ENCODE measurements at places on chromosomes 2 and 18. TPM values are rescaled to one million over a fixed set of nuclear protein-coding genes. Genes with fewer than 3 reads are reported as not detected.

Gene BMP10
- total RNA-seq: not detected

Gene ONECUT2
- 0.41 TPM for total RNA-seq

Gene LRP1B
- not detected for total RNA-seq

Gene IL36A
- not detected for total RNA-seq

Gene GALNT14
- total RNA-seq: 52.7 TPM

Gene IL1R2
- 0.73 TPM for total RNA-seq

Gene UPP2
- total RNA-seq: not detected

Gene PID1
- total RNA-seq: 3.0 TPM

Gene GALNT13
- 9.9 TPM for total RNA-seq

Gene SPEG
- 6.9 TPM for total RNA-seq

Gene LAMA3
- total RNA-seq: 39.0 TPM

Gene UGT1A3
- total RNA-seq: 0.13 TPM

Gene BCL2
- total RNA-seq: 0.58 TPM

Gene CRYBA2
- total RNA-seq: not detected

Gene LAMA1
- total RNA-seq: not detected

Gene CERKL
- 0.19 TPM for total RNA-seq

Gene GREB1L
- total RNA-seq: 2.3 TPM

Gene IL18R1
- 0.87 TPM for total RNA-seq

Gene IL36B
- total RNA-seq: 0.13 TPM

Gene SLC4A5
- 0.40 TPM for total RNA-seq

Gene ZAP70
- 0.06 TPM for total RNA-seq

Gene CCDC68
- 3.6 TPM for total RNA-seq

Gene TFCP2L1
- 0.74 TPM for total RNA-seq

Gene ESCO1
- total RNA-seq: 9.0 TPM

Gene RFX8
- not detected for total RNA-seq

Gene TRMT61B
- total RNA-seq: 18.8 TPM

Gene IL37
- not detected for total RNA-seq

Gene KIAA2012
- not detected for total RNA-seq

Gene KIF1A
- total RNA-seq: 0.73 TPM

Gene EFR3B
- 16.8 TPM for total RNA-seq

Gene TSN
- total RNA-seq: 64.0 TPM

Gene DLX1
- total RNA-seq: 3.5 TPM

Gene PNO1
- total RNA-seq: 54.0 TPM

Gene FEV
- not detected for total RNA-seq

Gene C2orf81
- total RNA-seq: 2.8 TPM

Gene FBXO36
- total RNA-seq: 1.0 TPM

Gene CCDC85A
- total RNA-seq: 0.05 TPM

Gene NPC1
- total RNA-seq: 103 TPM

Gene HOXD12
- not detected for total RNA-seq

Gene OXER1
- total RNA-seq: not detected

Gene CTDSP1
- 77.3 TPM for total RNA-seq

Gene VSNL1
- not detected for total RNA-seq

Gene LPIN2
- total RNA-seq: 15.3 TPM

Gene HRH4
- not detected for total RNA-seq

Gene ECEL1
- 0.37 TPM for total RNA-seq

Gene SMYD1
- total RNA-seq: not detected

Gene CPO
- not detected for total RNA-seq

Gene SCYGR4
- not detected for total RNA-seq

Gene TLX2
- total RNA-seq: 0.14 TPM

Gene RNF152
- total RNA-seq: 0.02 TPM

Gene SCRN3
- total RNA-seq: 16.8 TPM

Gene TMEM37
- 1.9 TPM for total RNA-seq

Gene TWIST2
- total RNA-seq: 18.6 TPM

Gene PAIP2B
- total RNA-seq: 0.34 TPM

Gene MRPS5
- 77.7 TPM for total RNA-seq

Gene KIF5C
- total RNA-seq: 0.41 TPM

Gene IFT172
- 10.5 TPM for total RNA-seq

Gene TBC1D8
- total RNA-seq: 26.2 TPM

Gene TEX44
- total RNA-seq: not detected

Gene BBS5
- 5.6 TPM for total RNA-seq

Measured in A549 treated with CpdA at 1 μM for 4 hours (cell line).